ENCODE measurements at places on chromosomes 6 and 20.

- DNase-seq: no peak
Observed at GRCh38 chr6:134622382-134623173, 304.7 kb upstream of the SGK1 start.

DNA sequence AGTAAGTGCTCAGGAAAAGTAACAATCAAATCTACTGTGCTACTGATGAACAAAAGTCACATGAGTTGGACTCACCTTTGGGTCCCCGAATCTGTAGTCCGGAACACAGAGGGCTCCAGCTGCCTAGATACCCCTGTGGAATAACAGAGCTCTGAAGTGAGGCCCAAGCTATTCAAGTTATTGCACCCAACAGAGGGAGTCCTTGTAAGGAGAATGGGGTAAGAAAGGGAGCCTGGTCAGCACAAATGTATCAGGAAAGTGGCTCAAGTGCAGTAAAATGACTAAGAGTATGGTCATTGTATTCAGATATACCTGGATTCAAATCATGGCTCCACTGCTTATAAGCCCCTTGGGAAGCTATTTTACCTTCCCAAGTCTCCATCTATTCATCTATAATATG lies 20.9 kb downstream of the EDN1 start:
- DNase-seq: no peak

- no peak for DNase-seq
Observed at GRCh38 chr6:16436550-16436949, 198.2 kb downstream of the GMPR start.

- no peak for DNase-seq
Observed at GRCh38 chr20:55004044-55004443, 528.7 kb downstream of the DOK5 start.

DNA sequence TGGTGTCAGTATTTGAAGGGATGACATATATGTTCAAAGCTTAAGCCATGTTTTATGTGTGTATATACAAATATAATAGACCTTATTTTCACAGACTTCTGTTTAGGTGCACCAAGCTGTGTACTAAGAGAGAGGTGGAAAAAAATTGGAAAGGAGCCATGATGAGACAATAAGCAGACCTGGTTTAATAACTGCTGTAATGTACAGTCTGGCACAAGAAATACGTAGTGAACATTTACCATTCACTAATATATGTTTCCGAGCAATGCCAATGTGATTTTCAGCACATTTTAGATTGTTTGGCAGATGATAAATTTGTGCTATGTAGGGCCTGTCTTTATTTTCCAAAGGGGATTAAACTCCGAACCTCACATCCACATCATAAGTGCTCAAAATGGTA lies 116.3 kb downstream of the KHDC1L start:
- no peak for DNase-seq

GRCh38 chr20:37071481-37071911 lies 24.3 kb downstream of the RBL1 start:
- peak; percentile 21 for DNase-seq

- no peak for DNase-seq
Observed at GRCh38 chr6:87101067-87101466, 6.2 kb upstream of the CGA start.

GRCh38 chr20:22462975-22463914 lies 121.1 kb downstream of the FOXA2 start:
- no peak for DNase-seq

GRCh38 chr6:82057846-82058554 lies 189.5 kb downstream of the IBTK start:
- DNase-seq: peak; percentile 77

DNA sequence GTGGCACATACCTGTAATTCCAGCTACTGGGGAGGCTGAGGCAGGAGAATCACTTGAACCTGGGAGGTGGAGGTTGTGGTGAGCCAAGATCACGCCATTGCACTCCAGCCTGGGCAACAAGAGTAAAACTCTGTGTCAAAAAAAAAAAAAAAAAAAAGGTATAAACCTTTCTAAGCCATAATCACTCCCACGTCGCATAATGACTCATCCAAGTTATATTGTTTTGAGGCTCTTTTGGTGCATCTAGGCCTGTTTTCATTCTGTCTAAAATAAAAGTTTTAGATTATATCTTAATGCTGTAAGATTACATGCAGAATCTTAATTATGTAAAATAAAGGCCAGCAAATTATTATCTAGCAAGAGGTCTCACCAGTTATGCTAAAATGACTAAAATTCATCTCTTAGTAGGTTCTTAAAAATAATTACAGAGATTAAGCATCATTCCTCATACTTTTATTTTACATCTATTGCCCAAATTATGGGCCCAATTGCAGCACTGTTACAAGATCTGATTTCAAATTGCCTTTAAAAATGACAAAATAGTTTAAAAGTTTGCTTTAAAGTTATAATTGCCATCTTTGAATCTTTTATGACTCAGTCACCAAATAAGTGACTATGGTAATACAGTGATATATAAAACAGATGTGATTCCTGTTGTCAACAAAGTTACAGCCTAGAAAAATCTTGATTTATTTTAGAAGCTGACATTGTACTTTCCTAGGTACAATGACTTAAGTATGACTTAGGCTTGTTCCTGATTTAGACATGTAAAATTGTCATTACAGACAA lies 10.4 kb upstream of the SUMO4 start:
- DNase-seq: peak; percentile 41

GRCh38 chr6:170049641-170050561 lies 241.0 kb downstream of the DLL1 start:
- peak; percentile 21 for DNase-seq

DNA sequence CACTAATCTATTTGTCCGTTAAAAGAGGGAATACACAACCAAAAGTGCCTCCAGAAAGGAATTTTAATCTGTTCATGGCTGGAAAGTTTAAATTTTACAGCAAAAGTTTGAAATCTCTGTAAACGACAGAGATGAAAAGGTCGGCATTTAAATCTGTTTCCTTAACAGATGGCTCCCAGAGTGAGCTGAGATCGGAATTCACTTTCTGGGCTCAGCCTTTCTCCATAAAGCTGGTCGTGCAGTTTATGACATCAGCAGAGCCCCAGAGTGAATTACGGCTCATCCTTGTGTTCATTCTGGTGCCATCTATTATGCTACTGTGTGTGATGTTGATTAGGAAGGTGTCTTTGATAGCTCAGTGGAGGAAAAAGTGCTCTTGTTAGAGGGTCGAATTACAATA lies 117.6 kb upstream of the ZFP64 start:
- no peak for DNase-seq

GRCh38 chr6:154509421-154510143 lies 903 bp downstream of the CNKSR3 start:
- DNase-seq: no peak

- peak; percentile 46 for DNase-seq
Observed at GRCh38 chr6:25449774-25450173, 170.6 kb downstream of the CARMIL1 start.

GRCh38 chr6:44332585-44332984 lies 9.9 kb upstream of the SPATS1 start:
- DNase-seq: peak; percentile 4

DNA sequence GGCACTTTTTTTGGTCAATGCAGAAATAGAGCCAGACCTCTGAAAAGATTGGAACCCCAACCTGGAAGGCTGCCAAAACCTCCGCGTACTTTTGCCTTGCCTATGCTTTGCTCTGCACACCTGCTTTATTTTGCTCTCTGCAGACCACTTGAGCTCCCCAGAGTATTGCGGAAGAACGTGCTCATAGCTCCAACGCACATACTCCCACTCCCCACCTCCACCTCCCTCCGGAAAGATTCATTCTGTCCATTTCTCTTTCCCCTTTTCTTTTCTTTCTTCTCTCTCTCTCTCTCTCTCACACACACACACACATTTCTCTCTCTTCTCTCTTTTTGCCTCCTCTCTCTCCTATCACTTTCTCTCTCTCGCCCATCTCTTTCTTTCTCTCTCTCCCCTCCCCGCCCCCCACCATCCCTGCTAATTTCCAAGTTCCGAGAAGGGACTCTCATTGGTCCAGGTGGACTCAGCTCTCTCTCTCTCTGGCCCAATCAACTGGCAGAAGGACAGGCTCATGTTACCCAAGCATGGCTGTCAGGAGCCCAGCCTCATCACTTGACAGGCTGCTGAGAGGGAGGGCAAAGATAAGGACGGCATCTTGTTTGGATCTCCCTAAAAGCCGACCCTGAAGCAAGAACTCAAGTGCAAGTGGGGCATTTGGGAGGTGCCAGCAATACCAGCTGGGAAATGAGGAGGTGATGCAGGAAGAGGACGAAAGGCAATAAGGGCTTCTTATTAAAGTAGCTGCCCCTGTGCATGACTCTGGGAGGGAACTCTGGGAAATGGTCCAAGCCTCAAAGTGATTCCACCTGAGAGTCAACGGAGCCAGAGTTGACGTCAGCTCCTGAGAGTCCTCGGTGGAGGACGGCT lies 246.1 kb downstream of the LY86 start:
- DNase-seq: no peak

DNA sequence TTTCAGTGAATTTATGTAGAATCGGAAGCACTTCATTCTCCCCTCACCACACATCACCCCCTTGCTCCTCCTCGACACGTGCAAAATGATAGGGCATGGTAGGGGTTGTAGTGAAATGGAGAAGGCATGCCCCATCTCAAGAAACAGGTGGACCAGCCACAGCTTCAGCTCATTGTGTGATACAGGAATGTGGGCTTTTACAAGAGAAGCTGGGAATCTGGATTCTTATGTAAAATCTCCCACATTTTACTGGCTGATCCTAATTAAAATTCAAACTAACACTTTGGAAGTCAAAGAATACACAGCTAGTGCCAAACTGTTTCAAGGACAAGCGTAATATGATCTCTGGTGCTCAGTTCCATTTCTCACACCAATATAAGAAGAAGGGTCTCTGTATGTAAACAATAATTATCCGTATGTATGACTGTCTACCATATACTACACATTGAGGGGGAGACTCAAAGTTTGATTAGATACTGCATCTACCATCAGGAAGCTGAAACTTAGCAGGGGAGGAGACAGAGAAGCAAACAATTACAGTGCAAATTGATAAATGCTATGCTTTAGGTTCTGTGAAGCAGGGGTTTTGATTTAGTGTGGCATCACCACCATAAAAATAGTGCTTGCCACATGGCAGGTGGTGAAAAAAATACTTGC lies 24.3 kb upstream of the KIAA0408 start:
- DNase-seq: no peak

DNA sequence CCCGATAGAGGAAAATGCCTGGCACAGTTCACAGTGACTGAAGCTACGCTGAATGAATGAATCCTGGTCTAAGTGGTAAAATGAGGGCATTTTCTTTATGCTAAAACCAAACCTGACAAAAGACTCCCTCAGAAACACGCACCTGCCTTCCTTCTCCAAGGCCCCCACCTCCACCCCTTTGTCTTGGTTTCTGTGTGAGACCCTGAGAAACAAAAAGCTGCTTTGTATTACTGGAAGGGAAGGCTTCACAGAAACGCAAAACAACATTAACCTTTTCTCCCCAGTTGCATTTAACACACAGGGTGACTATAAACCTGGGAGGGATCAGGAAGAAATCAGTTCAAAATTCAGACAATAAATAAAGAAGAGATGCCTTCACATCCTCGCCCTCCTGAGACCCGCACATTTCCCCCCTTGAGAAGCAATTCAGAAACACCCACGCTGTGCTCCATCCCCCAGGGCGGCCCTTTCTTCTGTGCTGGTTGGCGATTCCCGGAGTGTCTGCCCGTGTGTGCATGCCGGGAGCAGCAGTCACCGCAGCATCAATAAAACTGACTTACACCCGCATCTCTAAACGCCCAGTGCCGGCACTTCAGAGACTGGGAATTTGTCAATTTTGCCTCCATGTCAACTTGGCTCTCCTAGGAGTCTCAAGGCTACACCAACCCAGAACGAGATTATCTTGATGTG lies 67.2 kb upstream of the TRAF3IP2 start:
- no peak for DNase-seq

- DNase-seq: no peak
Observed at GRCh38 chr20:35988910-35989463, 20.6 kb downstream of the CNBD2 start.

Measured in fibroblast of skin of scalp (primary cell).